ENCODE measurements at places on chromosomes 7 and 10.

GRCh38 chr7:30479202-30480120 is 877 bp upstream of the NOD1 start:
- no peak for DNase-seq

DNA sequence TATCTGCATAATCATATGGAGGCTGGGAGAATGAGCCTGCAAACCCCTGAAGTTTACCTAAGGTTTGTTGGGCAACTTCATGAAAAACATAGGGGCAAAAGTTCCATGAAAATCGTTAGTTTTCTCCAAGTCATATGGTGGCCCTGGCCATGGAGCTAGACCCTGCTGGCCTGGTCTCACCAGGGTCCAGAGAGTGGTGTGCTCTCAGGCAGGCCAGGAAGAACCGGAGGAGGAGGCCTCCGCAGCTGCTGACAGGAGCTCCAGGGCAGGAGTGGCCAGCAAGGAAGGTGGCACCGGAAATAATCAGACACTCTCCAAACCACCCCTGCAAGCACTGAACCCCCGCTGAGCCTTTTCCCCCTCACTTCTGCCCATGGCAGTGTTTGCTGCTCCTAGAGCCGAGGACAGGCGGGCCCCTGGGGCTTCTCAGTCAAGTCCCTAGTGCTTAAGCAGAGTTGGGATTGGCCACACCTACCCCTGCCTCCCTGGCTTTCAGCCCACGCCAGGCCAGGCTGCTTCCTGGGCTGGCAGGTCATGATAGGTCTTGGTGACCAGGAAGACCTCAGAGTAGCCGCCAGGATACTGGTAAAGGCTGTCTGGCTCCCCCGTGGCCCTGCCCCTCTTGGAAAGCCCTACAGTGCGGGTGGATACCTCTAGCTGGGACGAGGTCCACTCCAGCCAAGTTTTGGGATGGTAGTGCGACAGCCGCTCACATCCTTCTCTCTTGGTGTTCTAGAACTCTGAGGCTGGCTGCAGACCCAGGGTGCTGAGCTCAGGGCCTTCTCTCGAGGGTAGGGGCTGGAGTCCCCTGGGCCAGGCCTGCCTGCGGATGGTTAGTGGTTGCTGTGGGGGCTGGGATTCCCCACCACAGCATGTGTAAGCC is 242.8 kb downstream of the MGMT start:
- DNase-seq: no peak

- DNase-seq: no peak
Observed at GRCh38 chr7:138802706-138803105, 4.7 kb upstream of the ATP6V0A4 start.

DNA sequence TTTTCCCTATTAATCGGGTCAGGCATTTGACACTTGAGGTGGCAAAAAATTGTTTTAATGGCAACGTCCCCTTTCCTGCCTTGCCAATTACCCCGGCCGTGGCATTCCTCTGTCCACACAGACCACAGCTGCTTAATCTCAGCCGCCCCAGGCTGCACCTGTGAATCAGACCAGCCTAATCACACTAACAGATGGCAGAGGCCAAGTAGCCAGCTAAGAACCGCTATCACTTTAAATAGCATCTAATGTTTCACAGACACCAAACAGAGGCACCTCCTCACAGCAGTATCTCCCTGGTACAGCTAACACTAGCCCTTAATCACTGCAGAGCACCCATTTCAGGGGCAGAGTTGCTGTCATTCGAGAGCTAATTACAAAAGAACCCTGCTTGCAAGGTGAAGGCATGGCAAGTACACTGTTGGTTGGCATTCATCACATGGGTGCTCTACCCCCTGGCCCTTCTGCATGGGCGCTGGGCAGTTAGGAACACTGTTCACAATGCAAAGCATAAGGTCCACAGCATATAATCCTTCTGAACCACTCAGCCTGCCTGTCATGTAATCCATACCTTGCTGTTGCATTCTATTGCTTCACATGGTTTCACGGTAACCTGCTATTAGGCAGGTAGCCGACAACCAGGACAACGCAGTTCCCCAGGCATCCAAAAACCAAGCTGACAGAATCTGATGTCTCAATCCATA is 38.8 kb downstream of the FGFR2 start:
- DNase-seq: no peak

- DNase-seq: no peak
Observed at GRCh38 chr7:106872763-106873162, 7.7 kb downstream of the PIK3CG start.

DNA sequence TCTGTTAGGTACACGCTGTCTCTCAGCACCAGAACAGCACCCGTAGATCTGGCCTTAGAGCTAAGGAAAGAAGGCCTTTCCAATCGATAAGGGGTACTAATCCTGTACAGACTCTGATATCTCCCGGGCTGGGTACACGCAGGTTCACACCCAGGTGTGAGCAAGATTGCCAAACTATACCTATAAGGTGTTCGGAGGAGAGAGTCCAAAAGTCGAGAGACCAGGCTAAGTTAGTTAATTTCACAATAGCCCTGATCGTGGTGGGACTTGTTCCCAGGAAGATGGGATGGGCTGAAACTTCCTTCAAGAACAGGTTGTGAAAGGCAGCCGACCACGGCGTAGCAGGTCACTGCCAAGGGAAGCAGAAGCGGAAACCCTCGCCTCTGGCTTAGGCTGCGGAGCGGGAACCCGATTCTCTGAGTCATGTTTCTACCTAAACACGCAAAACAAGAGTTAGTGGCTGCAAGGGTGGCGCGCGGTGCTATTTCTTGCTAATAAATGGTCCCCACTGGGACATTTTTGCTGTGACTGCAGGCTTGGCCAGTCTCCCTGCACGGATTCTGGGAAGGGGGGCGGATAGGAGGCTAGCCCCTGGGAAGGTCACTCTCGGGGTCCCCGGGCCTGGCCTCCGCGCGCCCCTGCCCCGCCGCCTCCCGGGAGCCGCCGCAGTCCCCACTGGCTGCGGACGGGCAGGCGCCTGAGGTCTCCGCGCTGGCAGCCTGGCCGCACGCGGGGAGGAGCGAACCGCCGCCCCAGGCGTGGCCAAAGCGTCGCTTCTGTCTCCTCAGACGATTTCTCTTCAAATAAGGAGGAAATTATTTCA is 75.4 kb upstream of the PDSS1 start:
- no peak for DNase-seq

DNA sequence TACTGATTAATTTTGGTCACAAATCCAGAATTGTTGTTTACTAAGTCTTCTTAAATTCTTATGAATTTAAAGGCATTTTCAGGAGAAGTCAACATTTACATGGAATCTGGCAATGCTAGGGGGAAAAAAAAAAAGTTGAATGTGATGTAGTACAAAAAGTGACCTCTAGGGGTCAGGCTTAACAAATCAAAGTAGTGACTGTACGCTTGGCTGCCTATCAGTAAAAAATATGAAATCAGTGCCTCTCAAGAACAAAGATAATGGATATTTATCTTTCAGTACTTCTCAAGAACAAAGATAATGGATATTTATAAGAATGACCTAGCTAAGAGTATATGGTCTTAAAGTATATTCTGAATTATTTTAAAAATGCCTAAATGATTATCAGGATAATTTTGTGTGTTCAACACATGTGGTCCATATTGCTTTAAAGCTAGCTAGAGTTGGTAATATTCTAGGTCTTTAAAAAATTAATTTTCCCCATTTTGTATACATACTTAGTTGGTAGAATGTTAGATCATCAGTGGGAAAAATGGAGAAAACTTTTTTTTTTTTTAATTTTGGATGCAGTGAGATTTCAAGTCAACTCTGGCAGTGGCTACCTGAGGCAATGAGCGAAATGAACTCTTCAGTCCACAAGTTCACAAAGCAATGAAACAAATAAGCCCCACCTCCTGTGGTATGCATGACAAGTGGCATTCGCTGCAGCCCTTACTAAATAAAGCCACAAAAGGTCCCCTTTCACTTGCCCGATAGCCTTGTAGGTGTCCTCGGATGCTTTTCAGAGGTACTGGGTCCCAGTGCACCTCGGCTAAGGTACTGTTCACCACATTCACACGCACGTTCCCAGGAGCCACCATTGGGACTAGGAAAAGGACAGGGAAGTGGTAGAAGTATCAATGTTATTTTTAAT is 51.2 kb upstream of the LAMB4 start:
- DNase-seq: no peak

GRCh38 chr10:60237977-60238758 is 151.5 kb downstream of the ANK3 start:
- no peak for DNase-seq

DNA sequence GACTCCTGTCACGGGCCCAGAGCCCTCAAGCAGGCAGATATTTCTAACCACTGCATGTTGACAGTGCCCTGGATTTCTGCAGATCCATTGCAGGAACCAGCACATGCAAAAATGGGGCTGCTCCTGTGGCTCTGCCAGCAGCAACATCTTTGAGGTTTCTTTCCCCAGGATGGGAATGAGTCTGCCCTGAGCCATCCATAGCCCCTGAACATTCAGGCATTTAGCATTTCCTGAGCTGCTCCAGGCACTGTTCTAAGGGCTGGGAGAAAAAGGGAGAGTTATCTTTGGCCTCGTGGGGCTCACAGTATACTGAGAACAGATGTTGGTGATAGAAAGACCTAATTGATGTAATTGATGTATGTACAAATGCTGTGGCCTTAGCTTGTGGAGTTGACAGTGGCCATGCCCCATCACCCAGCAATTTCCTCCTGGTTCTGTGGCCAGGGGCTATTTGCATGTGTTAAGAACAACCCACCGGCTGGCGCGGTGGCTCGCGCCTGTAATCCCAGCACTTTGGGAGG is 66.0 kb upstream of the LRRC4 start:
- DNase-seq: no peak

GRCh38 chr10:11865561-11865960 is 42.4 kb downstream of the PROSER2 start:
- no peak for DNase-seq

- no peak for DNase-seq
Observed at GRCh38 chr10:26380815-26381214, 57.3 kb upstream of the APBB1IP start.

GRCh38 chr10:50291261-50291850 is 40.0 kb upstream of the ASAH2 start:
- DNase-seq: no peak

DNA sequence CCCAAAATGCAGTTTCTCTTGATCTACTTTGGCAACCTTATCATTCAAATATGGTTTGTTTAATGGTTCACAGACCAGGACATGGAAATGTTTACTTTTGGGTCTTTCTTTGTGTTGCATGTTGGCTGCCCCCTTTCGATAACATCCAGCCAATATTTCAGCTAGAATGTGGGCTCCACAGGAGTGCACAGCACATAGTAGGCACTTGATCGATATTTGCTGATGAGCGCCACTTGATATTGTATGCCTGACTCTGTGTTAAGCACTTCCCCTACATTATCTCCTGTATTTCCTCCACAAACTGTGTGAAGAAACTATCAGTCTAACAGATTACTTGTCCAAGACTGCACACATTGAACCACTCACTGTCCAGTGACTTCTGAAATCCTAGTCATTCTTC is 60.2 kb downstream of the SMURF1 start:
- no peak for DNase-seq

DNA sequence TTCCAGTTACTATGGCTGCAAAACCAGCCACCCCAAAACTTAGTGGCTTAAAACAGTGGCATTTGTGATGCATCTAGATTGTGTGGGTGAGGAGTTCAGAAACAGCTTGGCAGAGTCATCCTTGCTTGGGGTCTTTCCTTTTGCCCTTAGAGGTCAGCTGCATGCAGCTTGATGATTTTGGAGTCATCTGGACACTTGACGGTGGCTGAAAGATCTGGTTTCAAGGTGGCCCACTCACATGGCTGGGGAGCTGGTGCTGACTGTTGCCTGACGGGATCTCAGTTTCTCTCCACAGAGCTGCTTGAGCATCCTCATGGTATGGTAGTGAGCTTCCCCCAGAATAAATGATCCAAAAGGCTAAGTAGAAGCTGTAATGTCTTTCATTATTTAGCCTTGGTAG is 191.3 kb upstream of the GALNT17 start:
- DNase-seq: no peak

DNA sequence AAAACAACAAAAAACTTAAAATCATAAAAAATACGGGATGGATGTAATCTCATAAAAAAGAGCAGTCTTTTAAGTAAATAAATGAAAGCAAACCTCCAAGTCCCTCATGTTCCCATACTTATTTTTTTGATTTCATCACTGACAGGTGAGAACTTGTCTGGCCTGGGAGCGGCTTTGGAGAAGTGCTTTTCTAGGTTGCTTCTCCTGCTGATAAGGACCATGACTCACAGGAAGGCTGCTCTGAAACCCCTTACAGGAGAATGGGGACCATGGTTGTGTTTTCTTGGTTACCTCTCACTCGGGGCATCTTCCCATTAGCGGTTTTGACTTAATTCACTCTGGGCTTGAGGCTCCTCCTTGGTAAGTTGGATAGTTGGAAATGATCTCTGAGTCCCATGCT is 237.4 kb downstream of the CAMK1D start:
- DNase-seq: no peak

GRCh38 chr7:45092100-45092930 is 3.5 kb upstream of the NACAD start:
- DNase-seq: peak; percentile 2
